CD4-positive, alpha-beta T cell treated with Interleukin-15 for 1 hour (primary cell): ENCODE measurements at places on chromosomes 3 and 15.

DNA sequence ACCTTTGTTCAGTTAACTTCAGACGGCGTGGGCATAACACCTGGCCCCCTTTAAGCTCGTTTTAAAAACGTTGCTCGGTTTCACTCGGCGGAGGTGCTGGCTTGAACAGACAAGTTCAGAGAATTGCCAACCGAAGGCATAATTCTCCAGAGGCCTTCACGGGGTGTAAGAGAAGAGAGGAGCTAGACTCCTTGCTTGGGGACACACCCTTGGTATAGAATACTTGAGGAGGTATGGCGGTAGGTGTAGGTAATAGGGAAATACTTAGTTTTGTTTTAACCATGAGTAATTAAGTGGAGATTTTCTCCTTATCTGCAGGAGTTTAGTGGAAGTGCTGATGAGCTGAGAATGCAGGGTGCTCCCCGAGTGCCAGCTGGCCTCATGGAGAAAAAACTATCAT is 921 bp downstream of the FBXL2 start:
- no peak for DNase-seq

DNA sequence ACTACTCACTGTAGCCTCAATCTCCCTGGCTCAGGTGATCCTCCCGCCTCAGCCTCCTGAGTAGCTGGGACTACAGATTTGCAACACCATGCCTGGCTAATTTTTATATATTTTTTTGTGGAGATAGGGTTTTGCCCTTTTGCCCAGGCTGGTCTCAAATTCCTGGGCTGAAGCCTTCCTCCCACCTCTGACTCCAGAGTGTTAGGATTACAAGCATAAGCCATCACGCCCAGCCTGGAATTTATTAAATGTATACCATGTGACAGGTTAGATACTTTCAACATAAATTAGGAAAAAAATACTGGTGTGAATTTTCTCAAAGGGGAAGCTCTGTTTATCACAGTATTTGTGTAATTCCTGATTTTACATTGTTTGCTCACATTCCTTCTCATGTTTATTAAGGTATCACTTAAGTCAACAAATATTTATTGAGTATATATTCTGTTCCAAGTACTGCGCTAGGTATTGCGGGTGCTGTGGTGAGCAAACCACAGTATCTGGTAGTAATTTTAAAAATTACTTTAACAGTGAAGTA is 24.8 kb downstream of the PPP4R2 start:
- DNase-seq = no peak

- no peak for DNase-seq
Measured at GRCh38 chr15:86167841-86168240, 88.2 kb downstream of the AGBL1 start.

GRCh38 chr3:152043620-152044019 is 170.2 kb downstream of the SUCNR1 start:
- DNase-seq = no peak

- no peak for DNase-seq
Measured at GRCh38 chr3:108085810-108086350, 5.0 kb downstream of the CD47 start.

DNA sequence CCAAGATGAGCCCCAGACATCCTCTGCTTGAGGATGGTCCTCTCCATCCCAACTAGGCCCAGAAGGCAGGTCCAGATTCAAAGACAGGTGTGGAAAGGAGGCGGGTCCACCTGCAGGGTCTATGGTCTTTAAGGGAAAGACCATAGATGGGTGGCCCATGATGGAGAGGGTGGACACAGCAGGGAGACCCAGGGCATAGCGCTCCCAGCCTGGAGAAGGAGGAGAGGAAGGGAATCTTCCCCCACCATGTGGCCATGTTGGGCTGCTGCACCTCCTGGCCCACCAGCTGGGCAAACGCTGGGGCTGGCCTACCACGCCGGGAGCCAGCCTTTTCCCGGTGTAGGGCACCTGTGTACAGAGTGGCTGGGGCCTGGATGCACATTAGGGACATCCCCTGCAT is 265.2 kb upstream of the TLE3 start:
- DNase-seq = no peak

DNA sequence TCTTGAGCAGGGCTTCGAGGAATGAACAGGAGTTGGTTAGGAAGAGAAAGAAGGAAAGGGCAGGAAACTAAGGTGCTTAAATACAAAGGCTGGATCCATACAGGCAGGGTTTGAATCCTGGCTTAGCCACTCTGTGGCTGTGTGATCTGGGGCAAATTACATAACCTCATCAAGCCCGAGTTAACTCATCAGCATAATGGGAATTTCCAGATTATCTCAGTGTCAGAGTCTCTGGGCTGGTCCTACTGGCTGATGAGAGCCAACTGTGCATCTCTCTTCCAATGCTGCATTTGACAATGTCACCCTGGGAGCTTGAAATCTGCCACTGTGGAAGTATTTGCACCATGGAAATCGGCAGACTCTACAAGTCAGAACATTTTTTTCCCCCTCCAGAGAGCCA is 83.8 kb upstream of the SLC6A6 start:
- no peak for DNase-seq

DNA sequence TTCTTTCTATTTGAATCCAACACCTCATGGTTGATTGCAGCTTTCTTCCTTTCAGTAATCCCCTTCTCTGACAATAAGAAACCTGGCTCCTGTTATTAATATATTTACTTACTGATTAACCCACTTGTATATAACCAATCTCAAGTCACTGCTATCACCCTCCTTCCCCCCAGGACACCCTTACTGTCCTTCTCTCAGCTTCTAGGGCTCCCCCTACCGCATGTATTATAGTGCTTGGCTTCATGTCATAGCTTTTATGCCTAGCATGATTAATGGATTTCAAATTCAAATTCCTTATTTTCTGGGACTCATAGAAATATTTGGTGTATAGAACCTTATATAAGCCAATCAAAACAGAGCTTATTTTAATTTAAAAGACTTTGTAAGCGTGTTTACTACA is 75.7 kb upstream of the BNIP2 start:
- no peak for DNase-seq

DNA sequence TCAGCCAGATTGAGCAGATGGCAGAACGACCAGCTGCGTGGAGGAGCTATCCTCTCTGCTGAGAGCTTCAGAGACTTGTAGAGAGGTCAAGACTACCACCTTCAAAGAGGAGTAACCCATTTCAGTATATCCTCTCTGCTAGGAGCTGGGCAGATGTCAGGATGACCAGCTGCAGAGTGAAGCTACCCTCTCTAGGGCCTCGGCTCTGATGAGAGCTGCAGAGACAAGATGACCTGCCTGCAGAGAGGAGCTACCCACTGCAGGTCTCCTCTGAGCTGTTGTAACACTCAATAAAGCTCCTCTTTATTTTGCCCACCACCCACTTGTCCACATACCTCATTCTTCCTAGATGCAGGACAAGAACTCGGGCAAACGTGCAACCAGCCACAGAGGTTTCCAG is 1522.7 kb downstream of the OTOL1 start:
- no peak for DNase-seq

GRCh38 chr3:46438831-46439230 is 25.9 kb downstream of the LTF start:
- DNase-seq = no peak

GRCh38 chr3:27507515-27508266 is 23.5 kb upstream of the SLC4A7 start:
- DNase-seq = no peak

- DNase-seq = no peak
Measured at GRCh38 chr3:42088803-42089530, 2.2 kb upstream of the TRAK1 start.

DNA sequence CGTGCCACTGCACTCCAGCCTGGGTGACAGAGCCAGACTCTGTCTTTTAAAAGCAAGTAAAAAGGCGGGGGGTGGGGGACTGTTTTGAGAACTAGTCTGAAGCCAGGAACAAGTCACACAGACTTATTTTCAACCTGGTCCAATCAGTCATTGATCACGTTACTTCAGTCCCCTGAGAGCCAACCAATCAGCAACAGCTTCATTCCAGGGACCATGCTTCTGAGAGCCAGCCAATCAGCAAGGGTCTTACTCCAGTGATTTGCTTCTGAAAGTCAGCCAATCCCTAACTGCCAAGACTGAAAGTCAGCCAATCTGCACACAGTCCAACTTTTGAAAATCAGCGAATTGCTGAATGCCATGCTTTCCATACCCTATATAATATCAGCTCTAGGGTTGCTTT is 48.6 kb upstream of the C15orf39 start:
- DNase-seq = peak; percentile 59

GRCh38 chr15:96046620-96047240 is 283.8 kb upstream of the NR2F2 start:
- no peak for DNase-seq

DNA sequence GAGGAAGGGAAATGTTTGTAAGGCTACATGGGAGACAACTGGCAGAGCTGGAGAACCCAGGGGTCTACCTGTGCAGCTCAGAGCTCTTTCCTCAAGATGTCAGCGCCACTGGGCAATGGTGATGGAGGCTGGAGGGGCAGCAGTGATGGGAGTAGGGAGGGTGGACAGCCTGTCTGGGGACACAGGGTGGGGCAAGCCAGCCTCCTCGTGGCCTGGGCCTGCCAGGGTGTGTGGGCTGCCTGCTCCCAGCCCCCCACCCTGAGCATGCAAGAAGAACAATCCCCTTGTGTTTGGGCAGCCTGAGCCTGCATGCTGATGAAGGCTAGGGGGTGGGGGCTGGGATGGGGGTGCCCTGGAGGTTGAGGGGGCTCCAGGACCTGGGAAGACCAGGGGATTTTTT is 1.2 kb downstream of the PCBP4 start:
- DNase-seq = no peak

- no peak for DNase-seq
Measured at GRCh38 chr3:71011565-71012287, 571.8 kb downstream of the FOXP1 start.

- no peak for DNase-seq
Measured at GRCh38 chr3:129228891-129229585, 20.4 kb upstream of the COPG1 start.

DNA sequence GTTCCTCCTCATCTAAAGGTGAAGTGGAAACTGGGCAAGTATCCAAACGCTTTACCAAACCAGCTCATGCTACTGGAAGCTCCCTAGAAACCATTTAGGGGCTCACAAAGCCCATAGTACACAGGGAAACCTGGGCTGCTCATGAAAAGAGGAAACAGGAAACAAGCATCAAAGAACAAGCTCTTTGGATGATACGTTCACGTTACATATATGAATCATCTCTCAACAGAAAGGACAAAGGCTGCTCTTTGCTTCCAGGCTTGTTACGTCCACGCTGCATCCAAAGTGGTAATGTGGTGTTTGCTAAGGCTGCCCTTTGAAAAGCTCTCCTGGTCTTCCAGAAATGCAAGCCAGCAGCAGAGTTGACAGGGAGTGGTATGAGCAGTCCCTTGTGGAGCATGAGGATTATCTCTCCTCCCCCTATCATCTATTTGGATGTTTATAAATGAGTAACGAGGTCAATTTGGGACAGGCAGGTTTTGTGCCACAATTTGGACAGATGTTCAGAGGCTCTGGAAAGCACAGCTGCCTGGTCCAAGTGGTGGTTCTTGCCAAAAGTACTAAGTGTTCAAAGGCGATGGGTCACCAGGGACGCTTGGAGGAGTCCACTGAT is 98.0 kb upstream of the RORA start:
- DNase-seq = no peak

GRCh38 chr3:67113802-67114407 is 115.8 kb downstream of the KBTBD8 start:
- peak; percentile 56 for DNase-seq

DNA sequence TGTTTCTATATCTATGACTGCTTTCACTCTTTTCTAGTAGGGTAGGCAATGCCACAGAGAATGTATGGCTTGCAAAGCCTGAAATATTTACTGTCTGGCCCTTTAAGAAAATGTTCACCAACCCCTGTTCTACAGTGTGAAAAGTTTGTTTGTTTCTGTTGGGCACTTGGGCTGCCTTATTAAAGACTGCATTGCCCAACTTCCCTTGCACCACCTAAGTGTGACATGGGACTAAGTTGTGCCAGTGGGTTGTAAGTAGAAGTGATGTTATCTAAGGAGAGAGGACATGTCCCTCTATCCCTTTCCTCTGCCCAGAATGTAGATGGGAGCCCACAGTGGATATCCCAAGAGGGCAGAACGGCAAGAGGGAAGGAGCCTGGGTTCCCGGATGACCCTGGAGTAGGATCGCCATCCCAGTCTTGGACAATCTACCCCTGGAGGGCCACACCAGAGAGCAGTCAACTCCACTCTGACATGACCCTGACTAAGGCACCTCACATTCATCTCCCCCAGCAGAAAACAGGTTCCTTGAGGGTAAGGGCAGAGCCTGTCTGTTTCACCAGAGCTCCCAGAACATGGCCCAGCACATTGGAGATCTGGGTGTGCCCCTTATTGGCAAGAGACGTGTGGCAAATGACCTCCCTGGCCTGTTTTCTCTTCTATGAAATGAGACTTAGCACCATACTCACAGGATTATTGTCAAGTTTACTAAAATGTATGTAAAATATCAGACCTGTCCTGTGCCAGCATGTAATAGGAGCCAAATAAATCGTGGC is 138.8 kb downstream of the SMAD6 start:
- DNase-seq = no peak
